ENCODE measurements at places on chromosomes 7 and 10.

DNA sequence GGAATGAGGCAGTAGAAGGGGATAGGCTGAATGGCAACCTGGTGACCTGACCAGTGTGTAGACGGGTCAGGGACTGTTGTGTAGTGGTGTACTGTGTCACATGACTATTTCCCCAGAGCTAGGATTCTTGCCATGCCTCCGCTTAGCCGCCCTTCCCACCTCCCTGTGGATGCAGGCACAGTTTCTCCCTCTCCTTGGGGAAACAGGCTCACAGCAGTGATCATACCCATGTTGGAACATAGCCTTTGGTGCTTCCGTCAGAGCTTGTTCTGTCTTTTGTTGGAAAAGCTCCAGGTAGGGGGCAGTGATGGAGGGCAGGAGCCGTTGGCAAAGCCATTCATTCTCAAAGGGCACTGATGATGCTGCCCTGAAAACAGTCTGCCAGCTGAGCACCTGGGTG lies 44.3 kb downstream of the OGDH start:
- no peak for DNase-seq

GRCh38 chr10:71397296-71398212 lies 834 bp downstream of the CDH23 start:
- DNase-seq, result no peak

DNA sequence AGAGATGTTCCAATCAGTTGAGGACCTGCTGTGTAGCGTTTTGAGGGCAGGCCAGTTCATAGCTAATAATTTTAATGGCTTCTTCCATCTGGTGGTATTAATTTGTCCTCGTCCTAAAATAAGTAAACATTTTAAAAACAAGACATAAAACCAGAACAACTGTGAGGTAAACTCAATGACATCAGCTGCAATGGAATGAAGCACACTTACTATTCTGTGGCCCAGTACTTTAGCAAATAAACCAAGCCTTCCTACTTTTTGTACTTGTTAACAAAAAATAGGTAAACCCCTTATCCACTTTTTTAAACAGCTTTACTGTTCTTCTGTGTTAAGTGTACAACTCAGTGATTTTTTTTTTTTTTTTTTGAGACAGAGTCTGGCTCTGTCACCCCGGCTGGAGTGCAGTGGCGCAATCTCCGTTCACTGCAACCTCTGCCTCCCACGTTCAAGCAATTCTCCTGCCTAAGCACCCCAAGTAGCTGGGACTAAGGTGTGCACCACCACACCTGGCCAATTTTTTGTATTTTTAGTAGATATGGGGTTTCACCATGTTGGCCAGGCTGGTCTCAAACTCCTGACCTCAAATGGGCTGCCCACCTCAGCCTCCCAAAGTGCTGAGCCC lies 28.9 kb upstream of the FZD1 start:
- DNase-seq, result no peak

DNA sequence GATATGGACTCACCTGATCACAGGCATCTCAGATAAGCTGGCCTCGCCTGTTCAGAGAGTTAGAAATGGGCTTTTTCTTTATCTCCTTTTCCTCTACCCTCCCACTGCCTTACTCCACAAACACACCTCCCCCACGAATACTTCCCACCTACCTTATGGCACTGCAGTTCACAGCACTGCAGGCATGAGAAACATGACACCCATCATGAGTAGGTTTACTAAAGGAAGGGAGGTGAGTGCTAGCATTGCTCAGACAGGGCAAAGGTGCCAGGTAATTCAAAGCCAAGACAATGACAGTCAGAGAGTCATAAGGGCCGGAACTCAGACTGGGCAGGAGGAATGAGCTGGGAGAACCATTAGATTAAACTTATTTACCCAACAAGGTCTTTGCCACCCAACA lies 220.6 kb downstream of the FAM107B start:
- DNase-seq, result peak; percentile 88

DNA sequence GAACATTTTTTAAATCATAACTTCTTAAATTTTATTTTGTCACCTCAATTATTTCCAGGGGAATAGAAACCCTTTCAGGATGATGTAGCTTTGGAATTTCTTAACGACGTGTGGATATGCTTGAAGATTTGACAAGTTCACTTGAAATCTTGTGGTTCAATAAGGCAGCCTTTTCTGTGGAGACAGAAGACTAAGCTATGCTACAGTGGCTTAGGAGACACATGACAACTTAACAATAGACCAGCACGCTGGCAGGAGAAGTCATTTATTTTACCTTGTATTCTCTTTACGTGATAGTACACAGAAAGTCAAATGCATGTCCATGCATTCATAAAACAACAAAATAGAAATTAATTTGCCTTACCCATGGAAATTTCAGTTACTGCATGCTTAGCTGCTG lies 181.6 kb downstream of the GRM3 start:
- DNase-seq, result no peak

DNA sequence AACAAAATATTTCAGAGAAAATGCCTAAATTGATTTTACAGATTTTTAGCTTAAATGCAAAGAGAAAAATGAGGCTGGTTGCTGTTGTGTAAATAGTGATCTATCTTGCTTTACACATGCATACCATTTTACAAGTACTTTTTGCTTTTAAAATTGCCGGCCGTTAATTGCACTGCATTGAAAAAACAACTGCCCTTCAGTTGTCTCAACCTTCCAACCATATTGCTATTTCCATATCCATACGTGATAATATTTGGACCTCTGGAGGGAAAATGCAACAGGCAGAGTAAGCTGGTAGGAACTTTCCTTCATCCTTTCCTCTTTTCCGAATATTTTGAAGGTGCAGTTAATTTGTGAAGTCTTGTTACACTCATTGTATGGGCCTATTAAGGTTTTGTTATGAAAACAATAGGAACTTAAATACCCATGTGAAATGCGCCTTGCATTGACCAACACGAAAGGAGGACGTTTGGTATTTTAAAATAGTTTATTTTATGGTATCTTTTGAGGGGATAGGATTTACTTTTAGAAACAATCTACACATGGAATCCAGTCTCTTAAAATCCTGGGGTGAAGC lies 11.3 kb downstream of the BMI1 start:
- DNase-seq, result no peak

GRCh38 chr10:12594448-12594944 lies 245.1 kb downstream of the CAMK1D start:
- no peak for DNase-seq

DNA sequence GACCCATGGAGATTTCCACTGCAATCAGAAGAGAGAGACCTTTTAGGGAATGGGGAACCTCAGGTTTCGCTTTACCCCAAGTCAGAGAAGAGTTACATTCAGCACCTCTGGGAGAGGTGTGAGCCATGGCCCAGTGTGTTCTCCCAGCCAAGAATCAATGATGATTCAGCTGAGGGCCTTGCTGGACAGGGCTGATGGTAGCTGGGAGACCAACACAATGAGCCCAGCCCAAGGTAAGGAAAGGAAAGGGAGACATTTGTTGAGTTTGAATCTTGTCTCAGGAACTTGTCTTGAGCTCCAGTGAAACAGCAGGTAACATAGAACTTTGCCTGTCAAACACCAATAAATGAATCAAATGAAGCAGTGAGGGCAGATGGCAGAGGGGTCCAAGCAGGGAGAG lies 14.0 kb upstream of the PPIA start:
- DNase-seq, result no peak

- DNase-seq, result no peak
These were observed 12.5 kb downstream of the SUV39H2 start for GRCh38 chr10:14891151-14891550.

- no peak for DNase-seq
These were observed 12.9 kb downstream of the INPP5A start for GRCh38 chr10:132550366-132551092.

DNA sequence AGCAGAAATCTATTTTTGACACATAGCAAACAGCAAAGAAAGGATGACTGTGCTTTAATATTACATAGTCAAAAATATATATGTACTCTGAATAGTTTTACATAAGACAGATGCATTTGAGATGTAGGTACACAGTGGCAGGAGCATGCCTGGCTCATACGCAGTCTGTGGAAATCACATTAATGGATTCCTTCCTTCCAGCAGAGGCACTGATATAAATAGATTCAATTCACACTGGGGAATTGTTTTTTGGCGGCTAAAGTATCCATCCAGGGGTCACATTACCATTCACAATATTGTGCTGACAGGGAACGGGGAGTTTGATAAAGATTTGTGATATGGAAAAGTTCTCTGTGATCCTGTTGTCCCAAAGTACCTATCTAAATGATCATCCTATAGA lies 72.5 kb upstream of the AGR3 start:
- no peak for DNase-seq

DNA sequence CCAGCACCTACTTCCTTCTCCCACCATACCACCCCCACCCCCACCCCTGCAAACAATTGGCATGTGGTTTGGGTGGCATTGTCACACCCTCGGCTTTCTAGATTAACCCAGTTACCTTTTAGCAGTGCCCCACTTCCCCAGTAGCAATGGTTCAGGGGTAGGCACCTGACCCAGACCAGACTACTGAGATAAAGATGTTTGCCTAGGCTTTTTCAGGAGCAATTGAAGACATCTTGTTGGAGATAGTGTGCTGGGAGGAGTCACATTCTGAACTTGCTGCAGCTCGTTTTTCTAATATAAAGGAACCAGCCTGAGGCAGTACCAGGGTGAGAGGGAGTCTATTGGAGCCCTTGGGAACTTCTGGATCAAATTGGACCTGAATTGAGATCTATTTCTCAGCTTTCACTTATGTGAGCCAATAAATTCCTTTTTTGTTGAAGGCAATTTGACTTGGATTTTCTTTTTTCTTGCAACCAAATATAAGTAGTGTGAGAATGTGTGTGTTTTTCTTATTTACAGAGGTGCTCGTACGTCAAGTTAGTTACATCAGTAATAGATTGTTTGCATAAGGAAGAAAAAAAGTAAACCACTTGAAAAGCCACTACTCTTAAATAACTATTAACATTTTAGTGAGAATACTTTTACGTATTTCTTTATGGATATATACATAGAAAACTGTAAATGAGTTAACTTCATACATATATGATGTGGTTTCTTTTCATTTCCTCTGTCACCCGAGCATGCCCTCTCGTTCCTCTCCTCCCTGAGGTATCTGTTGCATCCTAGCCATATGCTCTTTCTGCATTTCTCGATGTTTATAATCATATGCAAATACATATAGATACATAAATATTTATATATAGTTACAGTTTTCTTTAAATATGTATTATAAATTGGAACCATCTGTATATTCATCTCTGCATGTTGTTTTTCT lies 38.0 kb downstream of the RAB18 start:
- no peak for DNase-seq

DNA sequence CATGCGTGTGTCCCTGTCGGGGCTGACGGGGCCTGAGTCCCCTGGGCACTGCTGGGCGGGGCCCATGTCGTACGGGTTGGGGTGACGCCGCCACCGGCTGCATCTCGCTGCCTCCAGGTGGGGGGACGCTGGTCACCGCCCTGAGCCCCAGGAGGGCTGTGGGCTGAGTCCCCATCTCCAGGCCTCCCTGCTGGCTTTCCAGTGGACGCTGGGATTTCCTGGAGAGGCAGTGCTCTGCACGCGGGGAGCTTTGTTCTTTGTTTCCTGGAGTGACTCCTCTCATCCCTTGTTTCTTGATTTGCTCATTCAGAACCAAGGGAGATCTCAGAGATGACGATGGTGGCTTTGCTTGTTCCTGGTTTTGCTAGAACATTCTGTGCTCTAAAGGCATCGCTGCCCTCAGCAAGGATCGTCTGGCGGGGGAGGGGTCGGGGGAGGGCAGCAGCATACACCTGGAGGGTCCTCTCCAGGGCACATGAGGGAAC lies 21.0 kb downstream of the PWWP2B start:
- no peak for DNase-seq

DNA sequence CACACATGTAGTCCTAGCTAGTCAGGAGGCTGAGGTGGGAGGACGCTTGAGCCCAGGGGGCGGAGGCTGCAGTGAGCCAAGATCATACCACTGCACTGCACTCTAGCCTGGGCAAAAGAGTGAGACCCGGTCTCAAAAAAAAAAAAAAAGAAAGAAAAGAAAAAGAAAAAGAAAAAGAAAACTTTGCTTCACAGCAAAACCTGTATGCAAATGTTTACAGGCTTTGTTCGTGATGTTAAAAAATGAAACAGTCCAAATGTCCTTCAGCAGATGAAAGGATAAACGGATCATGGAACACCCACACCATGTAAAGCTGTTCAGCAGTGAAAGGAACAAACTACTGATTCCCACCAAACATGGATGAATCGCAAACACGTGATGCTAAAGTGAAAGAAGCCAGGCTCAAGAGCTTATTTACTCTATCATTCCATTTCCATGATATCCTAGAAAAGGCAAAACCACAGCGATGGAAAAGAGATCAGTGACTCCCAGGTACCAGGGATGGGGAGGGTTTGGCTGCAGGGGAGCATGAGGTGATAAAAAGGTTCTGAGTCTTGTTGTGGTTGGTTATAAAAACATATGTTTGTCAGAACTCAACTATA lies 15.1 kb downstream of the LRRC20 start:
- no peak for DNase-seq

- DNase-seq, result no peak
These were observed 211.2 kb downstream of the ARL4A start for GRCh38 chr7:12898620-12899019.

GRCh38 chr10:14322526-14323188 lies 8.1 kb downstream of the FRMD4A start:
- no peak for DNase-seq

DNA sequence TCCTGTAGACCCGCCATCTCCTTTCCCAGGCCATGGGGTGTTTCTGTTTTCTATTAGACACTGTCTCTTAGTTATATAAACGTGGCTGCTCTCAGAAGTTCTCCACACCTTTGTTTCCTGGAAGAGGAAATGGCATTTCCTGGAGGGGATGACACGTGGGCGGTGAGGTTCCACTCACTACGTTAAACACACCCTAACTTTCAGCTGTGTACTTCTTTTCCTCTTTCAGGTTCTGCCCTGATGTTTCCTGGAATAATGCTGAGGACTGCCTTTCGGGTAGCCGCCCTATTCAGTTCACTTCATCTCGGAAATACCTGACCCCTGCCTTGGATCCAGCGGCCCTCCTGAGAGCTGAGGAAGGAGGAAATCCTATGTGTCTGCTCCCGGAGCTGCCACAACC lies 3.4 kb upstream of the PRKCQ start:
- DNase-seq, result no peak

DNA sequence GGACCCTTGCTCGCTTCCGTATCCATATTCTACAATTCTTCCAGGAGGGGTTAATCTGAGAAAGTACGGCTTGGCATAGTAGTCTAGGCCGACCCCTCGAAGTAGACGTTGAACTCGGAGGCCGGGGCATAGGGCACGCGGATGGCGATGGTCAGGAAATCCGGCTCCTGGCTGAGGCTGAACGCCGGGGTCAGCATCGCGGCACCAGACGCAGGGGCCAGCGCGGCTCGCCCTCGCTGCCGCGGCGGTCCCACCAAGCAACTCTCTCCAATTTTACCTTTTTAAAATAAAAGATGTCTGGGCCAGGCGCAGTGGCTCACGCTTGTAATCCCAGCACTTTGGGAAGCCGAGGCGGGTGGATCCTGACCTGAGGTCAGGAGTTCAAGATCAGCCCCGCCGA lies 7.3 kb upstream of the SGMS1 start:
- no peak for DNase-seq

GRCh38 chr10:31580646-31581045 lies 261.6 kb downstream of the ZEB1 start:
- DNase-seq, result no peak
